ENCODE measurements at places on chromosomes 13 and 19. TPM values are rescaled to one million over a fixed set of nuclear protein-coding genes. Genes with fewer than 3 reads are reported as not detected.
A peak's percentile ranks its signal among the peaks of the same experiment; 100 is the strongest.

The ZNF285 gene
- 2.7 TPM for total RNA-seq

DNA sequence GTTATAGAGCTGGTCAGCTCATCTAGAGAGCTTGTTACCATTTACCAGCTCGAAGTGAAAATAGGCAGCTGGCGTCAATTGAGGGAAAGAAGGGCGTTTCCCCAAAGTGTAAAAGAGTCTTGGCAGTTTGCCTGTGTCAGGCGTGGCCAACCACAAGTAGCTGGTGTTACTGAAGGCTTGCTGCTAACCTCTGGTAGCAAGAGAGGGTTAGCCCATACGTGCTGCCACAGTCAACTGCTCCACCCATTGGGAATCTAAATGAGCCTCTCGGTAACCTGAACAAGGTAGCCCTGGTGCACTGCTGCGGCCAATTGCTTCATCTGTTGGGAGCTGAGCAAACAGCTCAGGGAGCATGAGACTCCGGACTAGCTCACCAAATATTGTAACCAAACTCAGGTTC lies 314.9 kb upstream of the SLITRK5 start:
- no peak for DNase-seq

GRCh38 chr13:40340368-40341095 lies 325.9 kb downstream of the FOXO1 start:
- no peak for DNase-seq

The KLK13 gene
- 0.14 TPM for total RNA-seq

- no peak for DNase-seq
These were observed 14.0 kb upstream of the RAB20 start for GRCh38 chr13:110575322-110576069.

DNA sequence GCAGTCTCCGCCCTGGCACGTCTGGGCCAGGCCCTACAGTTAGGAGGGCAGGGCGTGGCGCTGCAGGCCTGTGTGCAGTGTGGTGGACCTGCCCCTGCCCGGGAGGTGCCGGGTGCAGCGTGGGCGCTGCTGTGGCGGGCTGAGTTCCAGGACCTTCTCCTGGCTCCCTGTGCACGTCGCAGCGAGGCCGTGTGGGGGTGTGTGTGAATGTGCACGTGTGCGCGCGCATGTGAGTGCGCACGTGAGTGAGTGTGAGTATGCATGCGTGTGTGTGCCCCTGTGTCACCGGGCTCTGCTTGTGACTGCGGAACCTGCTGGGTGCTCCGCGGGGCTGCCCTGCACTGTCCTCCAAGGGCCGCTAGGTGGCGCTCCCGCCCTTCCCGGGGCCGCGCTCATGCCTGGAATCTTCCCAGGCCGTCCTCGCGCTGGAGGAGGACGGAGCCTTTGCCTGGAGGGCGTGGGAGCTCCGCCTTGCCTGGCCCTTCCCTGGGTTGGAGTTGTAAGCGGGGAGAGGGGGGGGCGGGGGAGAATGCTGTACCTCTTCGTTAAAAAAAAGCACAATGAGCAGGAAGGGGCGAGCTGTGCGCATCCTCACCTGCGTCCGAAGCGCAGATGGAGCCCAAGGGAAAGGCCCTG lies 79.3 kb downstream of the KDM4B start:
- peak; percentile 35 for DNase-seq

DNA sequence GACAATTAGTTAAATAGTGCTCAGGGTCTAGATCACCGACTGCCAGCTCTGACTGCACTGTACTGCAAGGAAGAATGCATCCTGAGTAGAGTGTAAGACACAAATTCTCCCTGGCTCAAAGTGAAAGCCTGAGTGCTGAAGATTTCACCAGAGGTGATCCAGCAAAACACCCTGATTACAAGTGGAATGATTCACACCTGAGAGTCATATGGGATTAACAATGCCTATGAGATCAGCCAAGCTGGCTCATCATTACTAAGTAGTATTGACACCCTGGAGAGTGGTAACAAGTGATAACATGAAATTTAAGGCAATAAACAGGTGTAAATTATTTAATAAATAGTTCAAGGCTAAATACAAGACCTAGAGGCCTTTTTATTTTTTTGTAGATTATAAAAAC lies 403.8 kb upstream of the PRR20A start:
- peak; percentile 69 for DNase-seq

The ZNF221 gene
- total RNA-seq: 3.7 TPM

- no peak for DNase-seq
These were observed 246.6 kb upstream of the MAB21L1 start for GRCh38 chr13:35723053-35723461.

- no peak for DNase-seq
These were observed 13.6 kb downstream of the C19orf25 start for GRCh38 chr19:1465191-1466016.

DNA sequence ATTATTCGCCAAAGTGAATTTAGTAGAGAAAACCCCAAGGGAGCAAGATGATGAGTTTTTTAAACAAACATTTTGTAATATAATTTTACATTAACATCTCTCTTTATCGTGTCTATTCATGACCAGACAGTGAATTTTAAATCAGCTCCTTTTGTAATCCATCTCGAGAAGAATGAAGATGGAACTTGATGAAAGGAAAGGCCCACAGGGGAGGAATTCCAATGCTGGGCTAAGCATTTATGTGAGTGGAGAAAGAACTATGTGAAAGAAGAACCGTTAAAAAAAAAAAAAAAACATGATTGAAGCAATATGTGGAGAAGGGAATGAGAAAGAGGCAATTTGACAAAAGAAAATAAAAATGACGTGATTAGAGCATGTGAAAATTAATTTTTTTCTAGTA lies 170.6 kb downstream of the KCTD12 start:
- no peak for DNase-seq

The LAIR2 gene
- not detected for total RNA-seq

The COL4A1 gene
- 46.0 TPM for total RNA-seq

The PRR36 gene
- not detected for total RNA-seq

DNA sequence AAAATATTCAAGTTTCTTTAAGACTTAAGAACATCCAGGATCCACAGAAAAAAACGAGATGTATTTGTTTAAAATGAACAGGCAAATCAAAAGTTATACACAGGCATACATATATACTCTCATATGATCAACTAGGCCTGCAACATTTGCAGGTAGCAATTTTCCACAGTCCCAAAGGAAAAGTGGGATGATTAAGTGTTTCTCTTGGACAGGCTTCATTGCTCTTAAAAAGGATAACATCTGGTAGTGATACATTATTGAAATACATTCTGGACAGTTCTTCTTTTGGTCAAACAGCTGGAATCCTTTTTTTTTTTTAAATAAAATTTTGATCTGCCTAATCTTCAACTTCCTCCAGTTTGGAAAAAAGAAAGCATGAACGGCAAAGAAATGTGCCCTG lies 114.8 kb upstream of the TDRD3 start:
- DNase-seq: no peak

The CYP4F11 gene
- total RNA-seq: 0.21 TPM

DNA sequence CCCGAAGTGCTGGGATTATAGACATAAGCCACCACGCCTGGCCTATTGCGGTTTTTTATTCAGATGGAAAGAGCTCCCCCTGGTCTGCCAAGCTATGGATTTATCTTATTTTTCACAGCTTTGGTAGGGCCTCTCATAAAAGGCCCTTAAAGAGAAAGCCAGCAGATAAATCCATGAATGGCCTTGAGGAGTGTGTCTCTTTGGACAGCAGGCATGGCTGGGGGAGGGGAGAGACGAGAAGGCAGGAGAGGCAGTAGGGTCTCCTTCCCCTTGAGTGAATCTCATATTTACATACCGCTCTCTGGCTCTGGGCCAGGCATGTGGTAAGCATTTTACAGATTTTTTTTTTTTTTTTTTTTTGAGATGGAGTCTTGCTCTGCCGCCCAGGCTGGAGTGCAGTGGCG lies 25.2 kb downstream of the MARK4 start:
- no peak for DNase-seq

DNA sequence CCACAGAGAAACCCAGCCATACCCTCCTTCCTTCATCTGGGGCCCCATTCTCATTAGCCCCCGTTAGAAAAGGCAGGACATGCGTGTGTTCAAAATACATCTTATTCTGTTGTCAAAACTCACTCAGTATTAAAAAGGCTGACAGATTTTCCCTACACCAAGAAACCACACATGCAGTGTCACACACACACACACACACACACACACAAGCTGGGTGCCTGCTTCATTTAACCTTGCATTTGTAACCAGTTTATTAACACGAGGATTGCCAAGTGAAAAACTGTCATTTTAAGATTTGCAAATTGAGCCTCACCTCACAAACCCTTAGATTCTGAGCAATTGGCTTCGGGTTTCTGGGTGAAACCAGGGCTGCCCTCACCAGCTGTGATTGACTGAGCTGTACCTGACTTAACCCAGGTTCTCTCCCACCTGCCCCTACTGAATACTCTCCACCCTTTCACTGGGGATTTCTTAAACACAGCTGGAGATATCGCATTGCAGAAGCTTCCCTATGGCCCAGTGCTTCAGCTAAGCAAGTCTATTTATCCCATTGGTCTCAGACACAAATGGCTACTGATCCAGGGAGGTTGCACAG lies 172.7 kb upstream of the ZNF507 start:
- DNase-seq: no peak

The DLEU7 gene
- not detected for total RNA-seq

DNA sequence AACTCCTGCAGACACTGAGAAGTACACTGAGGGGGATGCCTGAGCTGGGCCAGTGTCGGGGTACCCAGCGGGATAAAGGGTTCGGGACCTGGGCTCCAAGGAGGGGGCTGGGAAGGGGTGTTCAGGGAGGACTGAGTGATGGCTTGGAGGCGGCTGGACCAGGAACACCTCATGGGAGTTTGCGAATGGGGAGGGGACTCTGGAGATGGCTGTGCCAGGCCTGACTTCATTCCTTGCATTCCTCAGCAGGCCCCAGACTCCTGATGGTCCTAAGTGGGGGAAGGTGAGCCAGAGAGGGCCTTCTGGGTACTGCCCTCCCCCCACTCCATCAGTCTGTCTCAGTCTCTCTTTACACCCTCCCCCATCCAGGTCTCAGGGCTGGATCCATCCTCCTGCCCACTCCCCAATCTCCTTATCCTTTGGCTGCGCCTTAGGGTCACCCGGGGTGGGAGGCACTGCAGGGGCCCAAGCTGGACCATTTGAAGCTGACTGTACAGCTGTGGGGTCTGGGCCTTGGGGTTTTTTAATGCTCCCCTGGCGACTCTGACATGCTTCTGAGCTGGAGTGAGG lies 13.8 kb downstream of the PAK4 start:
- no peak for DNase-seq

The UBE2L5 gene
- total RNA-seq: not detected

- DNase-seq: peak; percentile 59
These were observed 1.1 kb upstream of the FXYD3 start for GRCh38 chr19:35114353-35115176.

DNA sequence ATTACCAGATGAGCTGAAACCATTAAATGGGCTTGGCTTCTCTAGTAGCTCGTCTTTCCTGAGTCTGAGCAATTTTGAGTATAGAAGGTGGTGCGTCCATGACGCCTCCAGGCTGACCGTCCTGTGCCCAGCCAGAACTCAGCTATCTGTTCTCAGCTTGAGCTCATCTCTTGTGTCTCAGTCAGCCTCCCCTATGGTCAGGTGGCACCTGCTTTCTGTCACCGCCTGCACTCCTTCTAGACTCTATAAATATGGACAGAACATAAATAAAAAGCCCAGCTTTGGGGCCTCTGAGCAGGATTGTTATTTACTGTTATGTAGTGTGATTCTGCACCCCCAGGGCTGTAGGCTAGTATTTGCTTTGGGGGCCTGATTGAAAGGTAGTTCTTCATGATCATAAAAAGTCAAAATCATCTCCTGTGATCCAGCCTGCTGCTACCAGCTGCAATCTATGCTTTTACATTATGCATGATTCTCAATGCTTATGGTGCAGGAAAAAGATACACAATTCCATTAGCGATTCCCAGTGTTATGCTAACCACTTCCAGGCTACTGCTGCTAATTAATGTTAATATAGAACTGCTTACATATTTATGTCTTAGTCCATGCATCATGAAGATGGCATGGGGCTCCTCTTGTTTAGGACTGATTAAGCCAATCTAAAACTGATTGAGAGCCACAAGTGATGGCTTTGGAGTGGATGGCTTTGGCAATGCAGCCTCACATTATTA lies 72.5 kb upstream of the TMTC4 start:
- DNase-seq: no peak

The CLDND2 gene
- total RNA-seq: not detected

The URAD gene
- total RNA-seq: not detected

The LILRB5 gene
- not detected for total RNA-seq

GRCh38 chr13:104868806-104869205 lies 1666.7 kb downstream of the EFNB2 start:
- no peak for DNase-seq

- no peak for DNase-seq
These were observed 855.9 kb upstream of the KLHL1 start for GRCh38 chr13:70964124-70964523.

DNA sequence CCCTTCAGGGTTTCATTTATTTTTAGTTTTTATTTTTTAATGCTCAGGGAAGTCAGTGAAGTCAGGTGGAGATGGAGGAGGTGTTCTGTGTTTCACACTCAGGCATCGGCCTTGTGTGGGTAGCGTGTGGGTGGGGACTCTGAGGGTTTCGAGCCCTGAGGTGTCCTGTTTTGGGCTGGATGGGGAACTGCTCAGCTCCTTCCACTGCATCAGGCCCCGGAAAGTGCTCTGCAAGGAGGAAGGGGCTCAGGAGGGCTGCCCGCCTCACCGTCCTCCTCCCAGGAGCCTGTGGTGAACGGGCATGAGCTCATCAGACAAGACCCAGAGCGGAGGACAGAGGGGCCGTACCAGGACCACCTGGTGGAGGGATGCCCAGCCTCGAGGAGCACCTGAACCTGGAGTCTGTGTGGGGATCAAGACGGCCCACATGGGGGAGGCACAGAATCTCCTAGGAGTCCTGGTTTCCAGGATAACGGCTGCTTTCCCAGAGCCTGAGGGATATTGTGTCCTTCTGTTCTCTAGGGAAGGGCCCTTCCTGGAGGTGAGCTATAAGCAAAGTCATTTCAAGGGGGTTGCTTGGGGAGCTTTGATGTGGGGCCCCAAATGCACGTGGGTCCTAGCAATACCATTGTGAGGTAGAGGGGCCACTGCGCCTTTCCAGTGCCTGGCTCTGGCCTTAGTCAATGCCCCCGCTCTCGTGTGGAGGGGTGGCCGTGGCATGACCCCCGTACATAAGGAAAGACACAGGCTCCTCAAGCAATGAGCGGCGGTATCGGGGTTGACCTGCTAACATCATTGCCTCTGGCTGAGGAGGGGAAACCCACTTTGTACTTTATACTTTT lies 13.5 kb upstream of the GAS6 start:
- DNase-seq: no peak

The ZNF99 gene
- total RNA-seq: not detected

DNA sequence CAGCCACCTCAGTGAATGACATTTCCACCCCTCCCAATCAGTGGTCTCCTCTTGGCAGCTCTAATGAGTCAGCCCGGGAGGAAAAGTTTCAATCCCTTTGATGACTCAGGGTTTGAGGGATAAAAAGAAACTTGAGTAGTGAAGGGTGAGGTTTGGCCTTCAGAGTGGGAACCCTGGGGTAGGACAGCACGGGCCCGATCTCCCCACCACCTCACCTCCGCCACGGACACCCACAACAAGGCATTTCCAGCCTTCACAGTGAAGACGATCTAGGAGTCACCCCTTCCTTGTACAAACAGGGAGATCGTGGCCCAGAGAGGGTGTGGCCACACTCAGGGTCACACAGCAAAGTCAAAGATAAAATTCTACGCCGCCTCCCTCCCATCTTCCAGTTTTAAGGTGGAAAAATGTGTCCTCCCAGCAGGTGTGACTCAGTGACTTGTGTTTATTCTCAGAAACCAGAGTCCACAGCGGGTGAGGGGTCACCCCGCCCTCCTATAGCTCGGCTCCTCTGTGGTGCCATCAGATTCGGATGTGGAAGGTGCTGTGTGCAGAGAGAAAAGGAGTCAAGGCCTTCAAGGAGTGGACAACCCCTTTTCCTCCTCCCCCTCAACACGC lies 12.3 kb downstream of the CIB3 start:
- peak; percentile 83 for DNase-seq
